ENCODE measurements at places on chromosomes 4 and X.

DNA sequence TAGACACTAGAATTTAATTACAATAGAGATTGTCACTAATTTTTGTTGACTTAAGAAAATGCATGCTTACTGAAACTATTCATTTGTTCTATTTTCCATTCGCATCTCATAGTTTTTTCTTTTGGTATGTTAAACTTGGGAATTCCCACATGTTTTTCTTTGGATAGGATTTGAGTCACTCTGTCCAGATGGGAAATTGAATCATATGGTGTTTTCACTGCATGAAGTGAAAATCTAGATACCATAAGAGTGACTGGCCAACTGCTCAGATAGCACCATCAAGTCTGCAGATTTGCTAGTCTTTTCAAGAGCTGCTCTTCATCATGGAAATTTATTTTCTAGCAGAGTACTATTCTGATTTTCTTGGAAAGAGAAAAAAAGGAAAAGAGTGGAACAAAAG lies 172.6 kb downstream of the FAM47B start:
- DNase-seq, result peak; percentile 19

DNA sequence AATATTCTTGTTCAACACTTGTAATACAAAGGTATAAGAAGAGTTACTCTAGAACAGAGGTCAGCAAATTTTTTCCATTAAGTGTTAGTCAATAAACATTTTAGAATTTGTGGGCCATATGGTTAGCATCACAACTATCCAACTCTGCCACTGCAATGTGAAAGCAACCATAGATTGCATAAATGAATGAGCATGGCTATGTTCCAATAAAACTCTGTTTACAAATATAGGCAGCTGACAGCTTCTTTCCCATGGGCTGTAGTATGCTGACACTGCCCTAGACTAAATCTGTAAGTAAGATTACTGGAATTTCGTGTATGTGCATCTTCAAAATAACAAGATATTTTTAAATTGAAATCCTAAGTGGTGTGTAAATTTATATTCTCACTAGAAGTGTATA lies 73.7 kb downstream of the GABRA2 start:
- peak; percentile 16 for DNase-seq

- DNase-seq, result no peak
Observed at GRCh38 chr4:177239477-177239876, 70.2 kb upstream of the NEIL3 start.

DNA sequence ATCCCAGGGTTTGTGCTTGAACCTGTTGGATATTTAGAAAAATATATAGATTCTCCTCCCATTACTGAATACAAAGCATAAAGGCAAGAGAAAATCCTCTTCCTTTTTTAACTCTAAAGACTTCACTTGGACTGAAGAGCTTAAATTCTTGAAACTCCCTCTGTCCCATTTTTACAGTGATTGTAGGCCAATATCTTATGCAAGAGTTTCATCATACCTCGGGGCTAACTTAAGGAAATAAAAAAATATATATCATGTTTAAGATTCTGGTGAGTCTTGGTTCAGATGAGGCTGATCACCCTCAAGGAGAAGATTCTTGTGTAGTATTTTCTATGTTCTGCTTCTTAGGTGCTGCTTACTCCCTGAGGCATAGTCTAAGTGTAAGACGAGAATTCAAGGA lies 1449.6 kb downstream of the C4orf33 start:
- DNase-seq, result peak; percentile 27

DNA sequence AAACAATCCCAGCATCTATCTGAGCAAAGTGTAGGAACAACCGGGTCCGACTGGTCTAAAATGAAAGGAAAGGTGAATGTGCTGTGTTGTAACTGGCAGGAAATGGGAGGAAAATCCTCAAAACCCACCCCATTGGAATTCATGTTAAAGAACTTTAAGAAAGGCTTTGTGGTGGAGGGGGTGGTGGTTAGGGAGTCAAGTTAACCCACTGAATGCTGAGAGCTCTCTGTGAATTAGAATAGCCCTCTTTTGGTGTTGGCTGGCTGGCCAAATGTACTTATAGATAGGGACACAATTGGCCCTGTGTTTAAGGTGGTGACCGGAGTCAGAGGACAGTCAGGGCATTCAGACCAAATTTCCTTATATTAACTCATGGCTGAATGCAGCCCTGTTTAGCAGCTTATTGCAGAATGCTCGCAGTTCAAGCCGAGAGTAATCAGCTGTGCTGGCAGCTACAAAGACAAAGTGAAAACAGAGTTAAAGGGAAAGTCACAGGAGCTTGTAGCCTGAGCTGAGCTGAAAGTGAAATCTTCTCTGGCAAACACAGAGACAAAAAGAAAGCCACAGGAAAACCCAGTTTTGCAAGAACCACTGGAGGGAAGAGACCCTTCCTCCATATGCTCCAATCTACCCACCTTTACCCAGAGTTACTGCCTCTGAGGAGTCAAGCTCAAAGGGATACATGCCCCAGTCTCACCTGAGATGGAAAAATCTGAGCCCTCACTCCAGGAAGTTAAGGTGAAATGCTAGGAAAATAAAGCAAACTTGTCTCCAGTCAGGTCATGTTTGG lies 38.5 kb upstream of the UGT2B7 start:
- DNase-seq, result peak; percentile 41

- DNase-seq, result peak; percentile 81
Observed at GRCh38 chrX:134622056-134622812, 36.0 kb downstream of the PLAC1 start.

DNA sequence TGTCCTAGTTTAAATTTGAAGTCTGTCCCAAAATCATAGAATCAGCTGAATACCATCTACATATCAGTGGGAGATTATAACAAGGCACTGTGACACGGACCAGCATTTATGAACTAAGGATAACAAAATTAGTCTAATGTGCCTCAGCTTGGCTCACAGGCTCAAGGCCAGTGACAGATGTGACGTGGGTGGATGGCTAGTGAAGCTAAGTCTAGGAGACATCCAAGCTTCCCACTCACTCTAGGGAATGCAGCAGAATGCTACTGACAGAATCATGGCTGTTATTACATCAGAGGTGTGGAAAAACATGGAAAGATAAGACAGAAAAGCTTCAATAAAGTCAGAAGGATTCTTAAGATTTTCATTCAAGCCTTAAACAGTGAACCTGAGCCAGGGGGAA lies 329.9 kb downstream of the NAF1 start:
- no peak for DNase-seq

GRCh38 chr4:89595125-89595789 lies 241.7 kb downstream of the SNCA start:
- DNase-seq, result no peak

- DNase-seq, result no peak
Observed at GRCh38 chr4:136524039-136524438, 1008.3 kb downstream of the PCDH18 start.

GRCh38 chrX:42837747-42838146 lies 59.8 kb upstream of the PPP1R2C start:
- no peak for DNase-seq

- no peak for DNase-seq
Observed at GRCh38 chr4:177012918-177013545, 220.3 kb upstream of the VEGFC start.

All from amniotic epithelial cell (primary cell).